Activated CD4-positive, alpha-beta T cell treated with anti-CD3 and anti-CD28 coated beads, Interleukin-2, amount 10 ng/mL, durations not matched to agents 7 days and 5 days (primary cell): ENCODE measurements at places on chromosomes 7 and 10. TPM values are rescaled to one million over a fixed set of nuclear protein-coding genes. Genes with fewer than 3 reads are reported as not detected.

- H3K27ac ChIP-seq = no peak overlapping the region
- no peaks in the 10 kb centered on the region for H3K27me3 ChIP-seq
- no peaks in the 10 kb centered on the region for H3K4me1 ChIP-seq
These were observed 210.7 kb upstream of the MDFIC start for GRCh38 chr7:114711241-114711640.

DNA sequence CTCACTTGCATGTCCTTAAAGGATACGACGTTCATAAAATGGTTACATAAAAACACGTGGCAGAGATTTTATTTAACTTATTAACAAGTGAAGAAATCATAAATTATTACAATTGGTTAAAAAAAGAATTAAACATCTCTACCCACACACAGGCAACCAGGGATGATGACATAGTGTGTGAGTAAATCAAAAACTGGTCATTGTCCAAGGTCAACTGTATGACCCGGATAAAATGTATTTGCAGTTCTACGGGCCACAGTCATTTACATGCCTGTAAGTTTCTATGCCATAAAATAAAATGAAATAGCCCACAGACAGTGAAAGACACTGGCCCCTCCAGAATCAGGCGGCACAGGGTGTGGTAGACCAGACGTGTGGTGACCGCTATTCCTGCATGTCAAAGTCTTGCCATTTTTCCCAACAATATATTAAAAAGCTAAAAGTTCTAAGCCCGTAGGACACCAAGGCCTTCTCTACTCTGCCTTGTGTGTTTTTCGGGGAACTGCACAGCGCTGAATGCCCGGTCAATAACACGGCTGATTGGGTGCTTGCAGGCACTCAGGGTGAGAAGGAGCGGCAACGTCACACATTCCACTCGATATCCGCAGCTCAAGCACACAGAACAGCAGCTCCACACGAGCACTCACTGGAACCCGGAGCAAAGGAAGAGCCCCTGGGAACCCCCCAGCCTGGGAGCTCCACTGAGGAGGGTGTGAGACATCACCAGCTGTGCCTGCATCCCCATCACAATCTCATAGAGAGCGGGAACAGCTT lies 143.3 kb upstream of the PPP2R2D start:
- DNase-seq = no peak
- no peaks in the 10 kb centered on the region for H3K4me1 ChIP-seq
- H3K4me3 ChIP-seq = no peak overlapping the region
- H3K36me3 ChIP-seq = no peaks in the 10 kb centered on the region
- no peak overlapping the region for H3K27ac ChIP-seq

DNA sequence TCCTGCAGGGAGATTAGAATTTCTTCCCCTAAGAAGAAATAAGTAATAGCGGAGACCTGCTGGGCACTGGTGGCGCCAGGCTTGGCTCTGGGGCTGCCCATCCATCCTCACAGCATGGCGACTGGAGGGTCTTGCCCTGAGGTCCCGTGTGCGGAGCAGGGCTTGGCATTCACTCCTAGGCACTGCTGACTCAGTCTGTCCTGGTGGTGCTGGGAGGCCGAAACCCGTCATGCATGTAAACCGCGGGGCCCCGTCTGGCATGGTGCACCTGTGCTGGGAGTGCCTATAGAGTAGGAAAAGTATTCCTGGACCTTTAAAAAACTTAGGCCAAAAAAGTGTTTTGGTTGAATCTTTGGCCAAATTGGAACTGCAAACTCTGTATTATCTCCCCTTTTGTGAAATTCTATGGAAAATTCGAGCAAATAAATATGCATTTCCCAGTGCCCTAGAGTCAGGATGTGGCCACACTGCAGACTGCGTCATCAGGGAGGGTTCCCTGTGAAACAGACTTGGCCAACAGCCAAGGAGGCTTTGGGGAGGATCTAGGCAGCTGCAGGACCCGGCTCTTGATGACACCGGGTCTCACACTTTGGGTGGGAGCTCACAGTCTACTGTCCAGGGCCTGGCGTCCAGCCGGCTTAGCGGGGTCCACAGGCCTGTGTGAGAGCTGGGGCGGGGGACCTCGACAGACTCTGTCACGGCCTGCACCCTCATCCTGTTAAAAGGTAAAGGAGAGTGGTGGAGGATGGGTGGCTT lies 122.3 kb downstream of the VIPR2 start:
- H3K4me3 ChIP-seq = no peak overlapping the region
- no peaks in the 10 kb centered on the region for H3K27me3 ChIP-seq
- peaks cover 9% of the 10 kb centered on the region for H3K4me1 ChIP-seq

DNA sequence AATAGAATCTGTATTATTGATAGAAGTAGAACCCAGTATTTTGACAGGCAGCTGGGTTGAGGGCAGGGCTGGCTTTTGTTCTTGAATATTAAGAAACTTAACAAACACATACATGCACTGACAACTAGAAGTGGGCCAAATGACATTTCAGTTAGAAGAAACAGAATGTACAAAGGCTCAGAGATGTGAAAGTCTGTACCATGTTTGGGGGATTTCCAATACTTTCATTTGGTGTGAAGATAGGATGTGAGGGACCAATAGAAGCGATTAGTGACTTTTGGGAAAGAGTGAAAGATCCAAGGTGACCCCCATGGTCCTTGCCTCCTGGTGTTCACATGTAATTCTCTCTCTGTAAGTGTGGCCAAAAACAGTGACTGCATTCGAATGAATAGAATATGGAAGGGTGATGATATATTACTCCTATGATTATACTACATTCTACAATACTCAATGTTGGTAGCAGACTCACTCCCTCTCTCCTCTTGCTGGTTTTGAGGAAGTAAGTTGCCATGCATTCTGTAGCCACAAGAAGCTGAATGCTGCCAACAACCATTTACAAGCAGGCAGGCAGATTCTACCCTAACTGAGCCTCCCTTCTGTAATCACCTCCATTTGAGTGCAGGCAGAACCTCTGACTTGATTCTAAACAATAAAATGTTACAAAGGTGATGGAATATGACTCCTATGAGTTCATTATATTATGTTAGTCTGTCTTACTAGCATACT lies 151.4 kb downstream of the TMEM168 start:
- DNase-seq = no peak
- H3K27ac ChIP-seq = no peak overlapping the region
- no peak overlapping the region for H3K4me3 ChIP-seq
- no peaks in the 10 kb centered on the region for H3K27me3 ChIP-seq

SAMD8 gene
- 12.9 TPM for total RNA-seq

TAS2R5 gene
- total RNA-seq = 1.2 TPM

ITPRIP gene
- 24.9 TPM for total RNA-seq
